ENCODE measurements at places on chromosomes 2 and 18.

GRCh38 chr2:230582851-230583283, 129.8 kb upstream of the CAB39 start:
- DNase-seq = peak; percentile 23

DNA sequence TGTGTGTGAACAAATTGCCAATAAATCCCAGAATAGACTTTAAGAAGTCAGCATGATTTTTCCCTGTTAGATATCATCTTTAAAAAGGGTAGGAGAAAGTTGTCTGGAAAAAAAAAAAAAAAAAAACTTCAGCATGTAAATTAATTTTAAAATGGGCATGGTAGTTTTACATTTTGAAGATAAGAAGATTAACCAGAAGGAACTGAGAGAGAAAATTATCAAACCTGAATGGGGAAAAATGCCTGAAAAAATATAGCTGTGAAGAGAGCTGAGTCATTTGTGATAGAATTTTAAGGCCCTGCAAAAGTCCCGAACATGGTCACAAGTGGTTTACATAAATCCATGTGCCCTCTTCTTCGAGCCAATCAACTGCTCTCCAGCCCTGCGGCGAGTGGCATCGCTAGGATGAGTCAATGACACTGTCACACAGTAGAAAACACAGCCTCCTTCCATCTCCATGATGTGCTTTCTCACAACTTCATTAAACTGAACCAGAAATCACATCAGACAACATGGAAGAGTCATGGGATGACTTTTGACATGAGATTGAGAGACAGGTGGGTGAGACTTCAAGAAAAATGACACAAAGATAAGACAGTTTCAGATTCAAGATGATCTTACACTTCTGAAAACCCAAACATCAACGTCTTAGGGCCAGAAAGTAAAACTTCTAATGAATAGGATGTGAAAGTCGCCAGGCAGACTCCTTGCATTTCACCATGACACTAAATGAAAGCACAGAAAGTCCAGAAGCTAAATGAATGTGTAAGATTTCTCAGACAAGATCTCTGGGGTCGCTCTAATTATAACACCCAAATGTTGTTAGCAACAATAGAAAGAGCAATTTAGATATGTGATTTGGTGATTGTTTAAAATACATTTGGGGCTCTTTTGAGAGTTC, 273.0 kb upstream of the ID2 start:
- DNase-seq = peak; percentile 49

DNA sequence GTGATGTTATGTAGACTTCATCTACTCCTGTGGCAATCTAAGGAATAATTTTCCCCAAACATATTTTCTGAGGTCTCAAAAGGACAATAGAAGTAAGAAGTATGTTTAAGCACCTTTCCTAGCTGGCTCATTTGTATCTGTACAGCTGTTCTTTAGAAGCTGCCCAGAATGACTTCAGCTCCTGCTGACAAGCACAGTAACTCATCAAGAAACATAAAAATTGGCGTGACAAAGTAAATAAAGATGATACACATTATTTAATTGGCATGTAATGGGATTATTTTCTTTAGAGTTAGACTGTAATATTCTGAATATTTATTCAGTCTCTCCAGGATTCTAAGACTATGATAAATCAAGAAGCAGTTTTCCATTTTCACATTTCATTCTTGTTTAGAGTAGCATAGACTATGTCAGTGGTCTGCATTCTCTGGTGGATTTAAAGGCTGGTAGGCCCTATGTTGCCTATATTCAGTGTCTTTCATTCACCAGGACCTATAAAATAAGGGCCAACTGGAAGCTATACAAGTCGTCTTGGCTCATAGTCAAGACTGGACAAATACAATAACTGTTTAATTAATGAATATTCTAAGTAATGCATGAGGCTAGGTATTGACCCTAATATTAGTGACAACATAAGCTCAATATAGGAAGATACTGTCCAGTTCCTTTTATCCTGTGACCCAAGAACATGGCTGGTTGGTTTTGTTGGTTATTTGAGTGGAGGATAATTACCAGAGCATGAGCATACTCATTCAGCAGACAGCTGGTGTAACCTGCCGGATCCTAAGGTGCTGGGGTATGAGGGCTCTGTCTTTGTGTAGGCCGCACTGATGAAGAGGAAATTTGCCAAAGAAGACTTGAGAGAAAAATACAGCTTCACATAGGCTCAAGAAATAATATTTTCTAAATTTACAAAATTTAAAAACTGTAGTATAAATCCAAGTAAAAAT, 107.0 kb downstream of the PDE1A start:
- DNase-seq = no peak

DNA sequence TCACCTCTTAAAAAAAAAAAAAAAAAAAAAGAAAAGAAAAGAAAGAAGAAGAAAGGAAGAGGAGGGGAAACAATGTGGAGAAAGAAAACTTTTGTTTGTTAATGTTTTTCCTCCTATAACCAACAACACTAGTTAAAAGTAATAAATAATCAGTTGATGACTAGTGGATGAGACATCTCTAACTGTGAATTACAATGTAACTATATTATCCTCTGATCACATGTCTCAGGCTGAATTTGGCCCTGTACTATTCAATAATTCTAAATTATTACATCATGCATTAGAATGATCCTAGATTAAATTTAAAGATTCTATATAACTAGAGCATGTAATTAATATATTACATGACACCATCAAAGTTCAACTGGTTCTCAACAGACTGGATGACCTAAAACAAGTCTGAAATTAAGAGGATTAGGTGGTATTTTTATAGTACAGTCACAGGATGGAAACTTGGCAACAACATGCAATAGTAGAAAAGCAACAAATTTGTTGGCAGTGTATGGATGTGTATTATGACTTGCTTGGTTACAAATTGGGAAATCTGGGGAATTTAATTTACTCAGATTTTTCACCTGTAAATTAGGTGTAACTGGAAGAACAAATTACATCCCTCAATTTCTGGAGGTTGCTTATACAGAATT, 269.3 kb upstream of the SETBP1 start:
- no peak for DNase-seq

- DNase-seq = no peak
Observed at GRCh38 chr18:1483385-1483784, 578.7 kb downstream of the ADCYAP1 start.

GRCh38 chr18:24799720-24800119, 339.3 kb downstream of the HRH4 start:
- DNase-seq = no peak

DNA sequence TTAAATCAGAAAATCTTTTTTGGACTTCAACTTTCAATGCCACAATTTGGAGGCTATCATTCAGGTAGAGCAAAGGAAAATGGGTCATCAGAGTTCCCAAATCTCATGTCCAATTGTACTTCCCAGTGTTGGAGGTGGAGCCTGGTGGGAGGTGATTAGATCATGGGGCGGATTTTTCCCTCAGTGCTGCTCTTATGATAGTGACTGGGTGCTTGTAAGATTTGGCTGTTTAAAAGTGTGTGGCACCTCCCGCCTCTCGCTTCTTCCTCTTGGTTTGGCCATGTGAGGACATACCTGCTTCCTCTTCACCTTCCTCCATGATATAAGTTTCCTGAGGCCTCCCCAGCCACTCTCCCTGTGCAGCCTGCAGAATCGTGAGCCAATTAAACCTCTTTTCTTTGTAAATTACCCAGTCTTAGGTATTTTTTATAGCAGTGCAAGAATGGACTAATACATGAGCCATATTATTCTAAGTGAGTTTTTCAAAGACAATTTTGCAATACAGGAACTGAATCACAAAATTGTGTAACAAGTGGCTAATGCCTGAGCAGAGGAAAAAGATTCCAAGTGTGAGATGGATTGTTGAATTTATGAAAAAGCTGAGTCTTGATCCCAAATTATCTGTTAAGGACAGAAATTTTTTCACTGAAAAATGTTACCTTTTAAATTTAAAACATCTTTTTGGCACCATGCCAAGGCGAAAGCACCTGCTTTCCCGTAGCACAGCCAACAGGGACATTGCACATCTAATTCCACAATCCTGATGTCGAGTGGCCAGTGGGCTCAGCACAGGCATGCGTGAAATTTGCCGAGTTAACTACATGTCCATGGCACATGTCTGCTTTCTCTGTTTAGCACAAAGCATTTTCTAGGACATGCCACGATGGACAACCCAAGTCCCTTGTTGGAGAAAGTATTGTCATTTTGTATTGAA, 150.9 kb downstream of the COL6A3 start:
- DNase-seq = no peak

DNA sequence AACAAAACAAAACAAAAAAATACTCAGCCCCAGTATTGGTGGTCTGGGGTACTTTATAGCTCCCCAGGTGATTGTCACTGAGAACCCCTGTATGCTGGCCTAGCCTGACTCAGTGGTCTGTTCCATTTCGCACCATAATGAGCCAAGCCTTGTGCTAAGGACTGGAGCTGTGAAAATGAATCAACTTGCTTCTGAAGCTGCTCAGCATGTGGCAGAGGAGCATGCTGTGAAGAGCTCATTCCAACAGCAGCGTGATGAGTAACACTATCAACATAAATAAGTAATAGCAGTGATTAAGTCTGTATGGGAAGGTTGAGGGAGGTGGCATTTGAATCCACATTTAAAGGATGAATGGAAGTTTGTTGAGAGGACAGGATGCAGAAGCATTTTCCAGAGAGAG, 67.2 kb upstream of the ATL2 start:
- DNase-seq = no peak

GRCh38 chr18:48110797-48111196, 180.3 kb upstream of the SMAD2 start:
- no peak for DNase-seq
